Coronary artery (tissue), 2 donors: ENCODE measurements at places on chromosomes 4 and X.

GRCh38 chrX:18733287-18733686 is 25.8 kb downstream of the PPEF1 start:
- no peak for DNase-seq

- no peak for DNase-seq
Observed at GRCh38 chr4:145047151-145047550, 50.8 kb downstream of the ANAPC10 start.

GRCh38 chr4:4470208-4470607 is 71.6 kb downstream of the STX18 start:
- DNase-seq, result no peak

- peak; percentile 60 for DNase-seq
Observed at GRCh38 chrX:151776936-151777335, 42.4 kb downstream of the CNGA2 start.

DNA sequence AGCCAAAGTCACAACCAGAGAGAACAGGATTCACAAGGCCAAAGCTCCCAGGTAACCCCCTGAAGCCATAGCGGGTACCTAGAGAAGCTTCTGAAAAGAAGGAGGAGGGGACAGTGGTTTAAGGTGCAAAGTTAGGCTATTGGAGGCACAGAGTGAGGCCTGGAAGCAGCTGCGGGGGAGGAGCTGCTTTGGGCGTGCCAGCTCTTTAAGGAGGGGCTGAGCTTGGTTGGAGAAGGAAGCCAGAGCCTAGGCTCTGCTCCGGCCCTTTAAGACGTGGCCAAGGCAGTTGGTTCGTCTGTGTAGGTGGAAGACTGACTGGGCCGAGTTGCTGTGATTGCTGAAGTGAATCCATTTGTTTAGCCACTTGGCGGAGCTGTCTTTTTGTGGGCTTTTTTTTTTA is 1.5 kb downstream of the KLF8 start:
- peak; percentile 79 for DNase-seq

DNA sequence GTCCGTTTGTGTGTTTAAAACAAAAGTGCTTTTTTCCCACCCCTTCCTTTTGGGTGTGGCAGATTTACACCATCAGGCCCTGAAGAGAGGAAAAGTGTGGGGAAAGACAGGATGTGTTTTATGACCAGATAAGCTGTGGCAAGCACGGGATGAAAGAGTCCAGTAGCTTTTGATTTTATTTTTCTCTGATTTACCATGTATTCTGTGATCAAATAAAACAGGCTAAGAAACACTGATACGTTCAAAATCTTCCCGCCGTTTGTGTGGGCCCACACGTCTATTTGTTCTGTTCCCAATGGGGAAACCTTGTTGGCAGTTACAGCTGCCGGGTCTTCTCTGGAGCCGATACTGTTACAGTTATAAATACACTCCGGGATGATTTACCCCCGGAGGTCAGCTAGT is 10.8 kb downstream of the LRP2BP start:
- DNase-seq, result no peak

GRCh38 chr4:123856689-123857545 is 460.3 kb downstream of the SPRY1 start:
- no peak for DNase-seq

- DNase-seq, result no peak
Observed at GRCh38 chr4:134567461-134567860, 365.9 kb upstream of the PABPC4L start.

DNA sequence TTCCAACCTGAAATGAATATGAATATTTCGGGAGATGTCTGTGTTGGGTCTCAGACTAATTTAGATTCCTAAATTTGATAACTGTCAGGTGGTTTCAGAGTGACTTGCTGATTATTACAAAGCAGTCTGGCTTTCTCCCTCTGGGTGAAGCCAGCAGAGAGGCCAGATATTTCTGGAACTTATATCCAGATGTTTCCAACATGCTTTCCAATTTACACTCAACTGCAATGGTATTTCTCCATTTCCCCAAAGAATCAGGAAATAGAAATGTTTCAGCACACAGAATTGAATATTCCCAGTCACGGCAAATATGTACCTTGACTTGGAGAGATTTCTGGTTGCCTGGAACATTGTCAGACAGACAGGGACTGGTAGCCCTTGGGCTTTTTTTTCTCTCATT is 48.5 kb upstream of the EGFL6 start:
- no peak for DNase-seq

DNA sequence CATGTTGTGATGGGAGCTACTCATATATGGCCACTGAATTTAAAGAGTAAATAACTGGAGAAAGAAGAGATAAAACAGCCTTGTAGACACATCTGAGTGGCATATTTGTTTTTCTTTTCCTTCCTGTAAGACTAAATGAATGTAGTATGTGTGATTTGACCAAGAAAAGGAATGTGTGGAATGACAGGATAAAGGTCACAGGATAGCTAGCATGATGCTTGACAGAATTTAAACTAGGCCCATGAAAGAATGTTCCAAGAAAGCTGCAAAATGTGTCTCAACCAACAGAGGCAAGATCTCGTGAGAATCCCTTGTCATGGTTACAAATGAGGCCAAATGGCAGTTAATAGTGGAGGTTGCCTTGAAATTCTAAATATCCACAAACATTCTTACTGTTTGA is 137.0 kb downstream of the KCNIP4 start:
- no peak for DNase-seq

DNA sequence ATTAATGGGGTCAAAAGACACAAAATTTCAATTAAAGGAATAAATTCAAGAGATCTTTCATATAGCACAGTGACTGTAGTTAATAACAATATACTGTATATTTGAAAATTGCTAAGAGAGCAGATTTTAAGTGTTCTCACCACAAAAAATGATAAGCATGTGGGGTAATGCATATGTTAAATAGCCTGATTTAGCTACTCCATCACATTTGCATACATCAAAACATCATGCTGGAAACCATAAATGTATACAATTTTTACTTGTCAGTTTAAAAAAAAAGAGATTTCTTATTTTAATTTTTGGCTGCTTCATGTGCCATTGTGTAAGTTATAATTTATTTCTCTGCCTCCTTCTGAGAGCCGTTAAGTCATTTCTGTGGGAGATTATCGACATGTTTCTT is 65.9 kb downstream of the FAM184B start:
- no peak for DNase-seq

DNA sequence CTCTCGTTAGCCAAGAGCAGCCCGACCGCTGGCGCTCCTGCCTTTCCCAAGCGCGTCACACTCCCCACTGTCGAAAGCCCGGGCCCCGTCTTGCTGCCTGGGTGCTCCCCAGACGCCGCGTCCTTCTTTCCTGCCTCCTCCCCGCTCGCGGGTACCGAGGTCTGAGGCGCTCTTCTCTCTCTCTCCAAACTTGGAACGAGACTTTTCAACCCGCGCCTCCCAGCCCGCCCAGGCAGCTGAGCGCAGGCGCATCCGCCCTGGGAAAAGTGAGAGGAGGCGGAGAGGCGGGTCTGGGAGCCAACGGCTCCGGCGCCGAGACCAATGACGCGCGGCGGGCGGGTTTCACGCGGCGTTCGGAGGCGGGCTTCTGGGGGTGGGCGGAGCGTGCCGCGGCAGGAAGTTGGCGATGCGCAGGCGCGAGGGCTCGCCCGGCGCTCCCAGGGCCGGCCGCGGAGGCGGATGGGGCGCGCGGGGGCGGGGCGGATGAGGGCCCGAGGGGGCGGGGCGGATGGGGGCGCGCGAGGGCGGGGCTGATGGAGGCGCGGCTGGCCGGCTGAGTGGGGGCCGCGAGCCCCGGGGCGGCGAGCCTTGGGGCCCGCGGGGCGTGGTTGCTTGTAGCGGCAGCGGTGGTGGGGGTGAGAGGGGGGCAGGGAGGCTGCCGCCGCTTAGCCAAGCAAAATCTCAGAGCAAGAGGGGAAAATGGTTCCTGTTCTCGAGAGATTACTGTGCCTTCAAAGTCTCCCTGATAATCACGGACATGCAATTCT is at the start of gene RBBP7:
Gene RBBP7, minus strand, starts transcription at position 268 of the 767 bp plus-strand sequence. CDS start 309 bp downstream, outside the sequence.
- peak; percentile 96 for DNase-seq

DNA sequence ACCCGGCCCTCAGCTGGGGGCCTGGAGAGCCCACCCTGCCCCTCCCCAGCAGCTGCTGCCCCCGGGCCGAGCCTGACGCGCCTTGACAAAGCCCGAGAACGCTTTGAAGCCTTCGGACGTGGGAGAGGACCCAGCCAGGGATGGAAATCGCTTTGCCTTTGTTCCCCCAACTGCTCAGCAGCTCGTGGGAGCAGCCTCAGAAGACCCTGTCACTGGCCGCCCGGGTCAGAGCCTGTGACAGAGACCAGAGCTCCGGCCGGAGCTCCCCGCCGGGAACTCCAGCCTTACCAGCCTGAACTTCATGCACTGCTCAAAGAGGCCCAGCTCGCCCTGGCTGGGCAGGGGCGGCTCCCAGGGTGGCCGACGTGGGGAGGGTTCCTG is 2.6 kb upstream of the SLC6A8 start:
- DNase-seq, result peak; percentile 60

DNA sequence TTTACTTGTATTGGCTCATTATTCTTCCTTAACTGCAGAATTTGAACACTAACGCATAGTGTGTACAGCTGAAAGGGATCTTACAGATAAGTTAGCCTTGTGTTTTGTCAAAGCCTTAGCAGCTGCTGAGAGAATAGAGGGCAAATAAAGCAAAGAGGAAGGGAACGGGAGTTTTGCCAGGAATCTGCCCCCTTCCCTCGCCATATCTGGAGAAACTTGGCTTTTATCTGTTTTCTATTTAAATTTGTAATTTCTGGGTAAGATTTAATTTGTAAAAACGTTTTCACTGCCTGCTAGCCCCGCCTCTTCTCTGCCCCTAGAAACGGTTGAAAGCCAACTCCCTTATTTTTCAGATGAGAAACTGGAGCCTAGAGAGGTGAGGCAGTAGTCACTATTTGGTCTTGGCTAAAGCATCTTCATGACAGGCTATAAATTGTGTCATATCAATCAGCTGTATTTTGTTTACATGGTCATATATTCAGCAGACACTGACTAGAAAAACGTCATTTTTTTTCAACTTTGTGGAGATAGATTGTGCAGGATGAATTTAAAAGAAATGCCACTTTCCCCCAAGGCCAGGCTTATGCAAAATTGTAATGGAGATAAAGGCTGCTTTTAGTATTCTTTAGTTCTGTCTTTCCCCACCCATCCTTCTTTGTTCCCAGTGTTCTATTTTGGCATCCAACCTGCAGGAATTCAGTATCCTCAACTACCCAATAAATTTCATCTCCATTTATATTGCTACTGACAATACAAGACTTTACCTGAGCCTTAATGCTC is 319.4 kb downstream of the SH2D1A start:
- no peak for DNase-seq

DNA sequence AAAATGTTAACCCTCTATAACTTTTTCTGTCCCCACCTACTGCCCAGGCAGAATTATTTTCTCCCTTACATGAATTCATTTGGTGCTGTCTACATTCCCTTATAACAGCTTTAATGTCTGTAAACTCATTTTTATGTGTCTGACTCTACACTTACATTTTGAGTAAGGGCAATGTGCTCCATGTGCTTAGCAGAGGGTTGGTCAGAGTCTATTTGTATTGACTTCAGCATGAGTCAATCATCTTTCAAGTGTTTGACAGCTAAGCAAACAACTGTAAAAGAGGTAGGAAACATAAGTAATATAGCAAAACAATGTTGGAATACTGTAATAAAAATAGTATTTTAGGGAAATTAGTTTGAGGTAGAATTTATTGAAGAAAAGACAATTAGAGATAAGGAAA is 6.3 kb downstream of the IL15 start:
- no peak for DNase-seq
